Left lung (tissue), 14 donors: ENCODE measurements at places on chromosomes 16 and 17. TPM values are rescaled to one million over a fixed set of nuclear protein-coding genes. Genes with fewer than 3 reads are reported as not detected.

DNA sequence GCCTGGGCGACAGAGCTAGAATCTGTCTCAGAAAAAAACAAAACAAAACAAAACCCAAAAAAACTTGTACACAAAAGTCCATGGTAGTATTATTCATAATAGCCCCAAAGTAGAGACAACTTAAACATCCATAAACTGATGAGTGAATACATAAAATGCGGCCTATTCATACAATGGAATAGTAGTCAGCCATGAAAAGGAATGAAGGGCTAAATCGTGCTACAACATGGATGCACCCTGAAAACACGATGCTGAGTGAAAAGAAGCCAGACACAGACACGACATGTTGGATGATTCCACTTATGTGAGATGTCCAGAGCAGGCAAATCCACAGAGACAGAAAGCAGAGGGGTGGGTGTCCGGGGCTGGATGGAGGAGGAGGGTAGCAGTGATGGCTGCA, 12.3 kb downstream of the KCNG4 start:
- no peak overlapping the region for H3K4me3 ChIP-seq
- no peaks in the 10 kb centered on the region for H3K36me3 ChIP-seq
- H3K27ac ChIP-seq: no peak overlapping the region

- DNase-seq: no peak
- no peak overlapping the region for H3K27ac ChIP-seq
- peaks cover 59% of the 10 kb centered on the region for H3K27me3 ChIP-seq
Observed at GRCh38 chr17:19306160-19307111, 56.1 kb downstream of the B9D1 start.

DNA sequence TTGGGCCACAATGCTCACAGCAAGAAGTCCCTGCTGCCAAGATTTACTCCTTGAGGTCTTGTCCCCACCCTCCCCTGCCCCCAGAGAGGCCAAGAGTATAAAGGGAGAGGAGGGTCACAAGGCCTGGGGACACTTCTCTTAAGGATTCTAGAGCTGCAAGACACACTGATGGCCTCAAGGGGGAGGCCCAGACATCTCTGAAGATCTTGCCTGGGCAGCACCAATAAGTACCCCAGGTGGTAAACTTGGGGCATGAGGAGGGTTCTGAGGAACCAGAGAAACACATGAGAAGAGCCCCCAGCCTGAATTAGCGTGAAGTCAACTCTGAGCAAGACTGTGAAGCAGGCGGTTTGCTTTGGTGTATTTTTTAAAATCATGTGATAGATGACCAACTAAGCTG, 26.8 kb upstream of the MTMR4 start:
- no peaks in the 10 kb centered on the region for H3K4me1 ChIP-seq
- DNase-seq: no peak
- no peaks in the 10 kb centered on the region for H3K27me3 ChIP-seq
- no peak overlapping the region for H3K4me3 ChIP-seq
- H3K36me3 ChIP-seq: no peaks in the 10 kb centered on the region

- H3K4me3 ChIP-seq: no peak overlapping the region
- H3K27ac ChIP-seq: no peak overlapping the region
- no peaks in the 10 kb centered on the region for H3K4me1 ChIP-seq
- DNase-seq: no peak
- H3K27me3 ChIP-seq: no peaks in the 10 kb centered on the region
Observed at GRCh38 chr17:41178843-41179616, 1.0 kb upstream of the KRTAP4-2 start.

- H3K4me1 ChIP-seq: peaks cover 15% of the 10 kb centered on the region
- H3K4me3 ChIP-seq: no peak overlapping the region
- no peaks in the 10 kb centered on the region for H3K27me3 ChIP-seq
- DNase-seq: no peak
Observed at GRCh38 chr16:1708768-1709180, 2.8 kb downstream of the MAPK8IP3 start.

CDRT15 gene
- not detected for total RNA-seq

KRT32 gene
- total RNA-seq: not detected

KRT33B gene
- not detected for total RNA-seq

DNA sequence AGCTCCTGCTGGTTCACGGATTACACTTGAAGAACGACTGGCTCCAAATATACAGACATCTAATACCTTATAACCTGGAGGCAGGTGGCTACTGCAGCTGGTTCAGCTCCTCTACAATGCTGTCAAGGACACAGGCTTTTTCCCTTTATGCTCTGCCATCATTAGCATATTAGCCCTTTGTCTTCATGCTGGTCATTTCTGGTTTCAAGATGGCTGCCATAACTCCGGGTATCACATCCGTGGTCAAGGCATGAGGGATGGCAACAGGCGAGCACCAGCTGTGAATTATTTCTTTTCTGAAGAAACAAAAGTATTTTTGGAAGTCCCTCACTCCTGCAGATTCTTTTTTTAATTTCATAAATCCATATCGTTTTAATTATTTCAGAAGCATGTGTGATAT, 124.3 kb upstream of the MED13 start:
- DNase-seq: no peak
- H3K4me3 ChIP-seq: no peak overlapping the region
- H3K27ac ChIP-seq: no peak overlapping the region
- H3K4me1 ChIP-seq: no peaks in the 10 kb centered on the region

DNA sequence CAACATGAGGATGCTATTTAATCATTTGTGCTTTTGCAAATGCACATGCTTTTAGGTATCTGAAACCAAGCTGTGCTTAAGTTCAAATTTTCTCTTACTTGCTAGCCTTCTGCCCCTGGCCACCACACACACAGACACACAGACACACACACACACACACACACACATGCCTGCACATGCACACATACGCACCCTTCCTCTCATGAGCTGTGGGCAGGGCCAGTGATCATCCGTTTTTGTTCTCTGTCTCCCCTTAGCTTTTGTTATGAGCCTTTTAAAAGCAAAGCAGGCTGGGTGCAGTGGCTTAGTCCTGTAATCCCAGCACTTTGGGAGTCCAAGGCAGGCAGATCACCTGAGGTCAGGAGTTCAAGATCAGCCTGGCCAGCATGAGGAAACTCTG, 34.2 kb downstream of the CD300LF start:
- H3K4me3 ChIP-seq: no peak overlapping the region
- DNase-seq: no peak
- peaks cover 3% of the 10 kb centered on the region for H3K4me1 ChIP-seq

ESRP2 gene
- total RNA-seq: 62.6 TPM

GNAO1 gene
- 1.4 TPM for total RNA-seq

NLE1 gene
- total RNA-seq: 8.7 TPM

PDE6G gene
- total RNA-seq: 1.3 TPM

DNA sequence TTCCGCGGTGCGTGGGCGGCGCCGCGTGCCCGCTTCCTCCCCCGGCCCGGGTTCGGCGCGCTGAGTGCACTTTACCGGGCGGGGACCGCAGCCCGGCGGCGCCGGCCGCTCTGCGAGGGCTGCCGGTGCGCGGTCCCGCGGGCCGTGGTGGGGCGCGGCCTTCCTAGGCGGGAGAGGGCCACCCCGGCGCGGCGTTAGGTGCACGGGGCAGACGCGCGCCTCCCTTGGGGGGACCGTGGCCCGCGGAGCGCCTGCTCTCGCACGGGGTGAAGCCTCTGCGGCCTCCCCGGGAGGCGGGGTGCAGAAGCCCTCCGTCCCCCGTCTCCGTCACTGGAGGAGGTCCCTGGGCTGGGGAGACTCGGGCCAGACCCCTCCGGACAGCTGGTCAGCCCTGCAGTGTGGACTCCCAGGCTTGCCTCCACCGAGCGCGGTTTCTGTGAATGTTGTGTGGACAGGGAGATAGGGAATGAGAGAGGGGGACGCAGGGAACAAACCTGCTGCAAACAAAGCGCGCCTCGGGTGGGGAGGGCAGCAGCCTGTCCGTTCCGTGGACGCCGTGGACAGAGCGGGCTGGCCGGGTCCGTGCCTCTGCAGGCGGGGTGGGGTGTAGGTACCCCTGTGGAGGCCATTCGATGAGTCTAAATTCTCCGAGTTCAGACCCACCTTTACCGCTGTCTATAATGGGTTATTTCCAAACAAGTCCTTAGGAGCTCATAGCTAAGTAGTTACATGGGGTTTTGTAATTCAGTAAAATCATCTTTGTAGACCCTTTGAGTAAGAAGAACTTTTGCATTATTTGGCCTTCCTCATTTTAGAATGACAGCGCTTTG, 721 bp downstream of the TBCD start:
- H3K4me3 ChIP-seq: peak overlapping the region; percentile 97
- H3K36me3 ChIP-seq: no peaks in the 10 kb centered on the region
- no peak for DNase-seq
- peaks cover 7% of the 10 kb centered on the region for H3K27me3 ChIP-seq
- H3K4me1 ChIP-seq: peaks cover 12% of the 10 kb centered on the region

DNA sequence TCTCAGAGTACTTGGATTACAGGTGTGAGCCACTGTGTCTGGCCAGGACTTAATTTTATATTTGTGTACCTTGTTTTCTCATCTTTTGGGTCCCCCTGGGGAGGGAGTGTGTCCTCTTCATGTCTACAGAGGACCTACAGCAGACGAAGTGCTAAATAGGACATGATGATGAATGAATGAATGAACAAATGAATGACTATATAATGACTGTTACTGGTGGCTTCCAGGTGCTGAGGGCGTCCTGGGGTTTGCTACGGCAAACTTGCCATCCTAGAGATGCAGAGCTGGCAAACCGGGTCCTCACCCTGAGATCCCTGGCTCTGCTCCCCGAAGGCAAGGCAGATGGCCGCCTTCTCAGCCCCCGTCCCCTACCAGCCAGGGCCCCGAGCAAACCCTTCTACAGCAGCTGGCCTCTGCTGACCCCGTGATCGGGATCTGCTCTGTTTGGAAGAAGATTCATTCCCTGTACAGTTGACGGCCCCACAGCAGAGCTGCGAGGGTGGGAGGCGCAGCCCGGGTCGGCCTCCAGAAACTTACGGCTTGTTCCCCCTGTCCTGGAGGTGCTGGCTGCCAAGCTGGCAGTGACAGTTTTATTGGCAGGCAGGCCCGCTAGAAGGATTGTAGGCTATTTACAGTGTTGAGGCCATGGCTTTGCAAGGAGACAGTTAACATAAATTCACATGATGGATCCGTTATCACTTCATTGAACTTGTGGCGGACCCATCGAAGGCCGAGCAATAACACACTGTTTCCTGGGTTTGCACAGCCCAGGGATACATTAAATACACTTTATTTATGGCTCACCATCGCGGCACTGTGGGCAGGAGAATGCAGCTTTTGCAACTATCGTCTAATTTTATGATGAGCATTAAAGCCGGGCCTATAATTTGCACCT, 197.7 kb upstream of the GSE1 start:
- H3K4me1 ChIP-seq: no peaks in the 10 kb centered on the region
- H3K36me3 ChIP-seq: no peaks in the 10 kb centered on the region

- no peak overlapping the region for H3K4me3 ChIP-seq
- H3K4me1 ChIP-seq: no peaks in the 10 kb centered on the region
- no peaks in the 10 kb centered on the region for H3K36me3 ChIP-seq
- no peaks in the 10 kb centered on the region for H3K27me3 ChIP-seq
- no peak overlapping the region for H3K27ac ChIP-seq
- DNase-seq: no peak
Observed at GRCh38 chr16:23902748-23903414, 67.1 kb downstream of the PRKCB start.

- no peaks in the 10 kb centered on the region for H3K27me3 ChIP-seq
- H3K27ac ChIP-seq: no peak overlapping the region
- no peaks in the 10 kb centered on the region for H3K36me3 ChIP-seq
- no peaks in the 10 kb centered on the region for H3K4me1 ChIP-seq
- DNase-seq: no peak
Observed at GRCh38 chr17:57338257-57338914, 82.1 kb downstream of the MSI2 start.

CLEC19A gene
- 0.39 TPM for total RNA-seq

- H3K4me1 ChIP-seq: no peaks in the 10 kb centered on the region
- DNase-seq: peak; percentile 77
- no peak overlapping the region for H3K27ac ChIP-seq
- no peaks in the 10 kb centered on the region for H3K36me3 ChIP-seq
- H3K4me3 ChIP-seq: no peak overlapping the region
Observed at GRCh38 chr17:29549177-29549923, 17.5 kb downstream of the ABHD15 start.

GRCh38 chr17:72122765-72123529, 2.1 kb downstream of the SOX9 start:
- DNase-seq: peak; percentile 41
- no peaks in the 10 kb centered on the region for H3K36me3 ChIP-seq
- H3K27me3 ChIP-seq: peaks cover 97% of the 10 kb centered on the region
- no peak overlapping the region for H3K27ac ChIP-seq
- peak overlapping the region; percentile 53 for H3K4me3 ChIP-seq
- H3K4me1 ChIP-seq: peaks cover 4% of the 10 kb centered on the region

NAGS gene
- 7.0 TPM for total RNA-seq

LRRC75A gene
- total RNA-seq: 3.8 TPM

CNGB1 gene
- total RNA-seq: 0.23 TPM

SHISA9 gene
- 0.03 TPM for total RNA-seq

- H3K27me3 ChIP-seq: no peaks in the 10 kb centered on the region
- H3K36me3 ChIP-seq: no peaks in the 10 kb centered on the region
- DNase-seq: no peak
- peak overlapping the region; percentile 56 for H3K4me3 ChIP-seq
Observed at GRCh38 chr16:8673611-8674412, 605 bp upstream of the ABAT start.

GRCh38 chr17:77109764-77110359, 30.9 kb upstream of the SEC14L1 start:
- H3K4me1 ChIP-seq: peaks cover 41% of the 10 kb centered on the region
- DNase-seq: peak; percentile 43
- no peaks in the 10 kb centered on the region for H3K36me3 ChIP-seq
- H3K27me3 ChIP-seq: no peaks in the 10 kb centered on the region

DNA sequence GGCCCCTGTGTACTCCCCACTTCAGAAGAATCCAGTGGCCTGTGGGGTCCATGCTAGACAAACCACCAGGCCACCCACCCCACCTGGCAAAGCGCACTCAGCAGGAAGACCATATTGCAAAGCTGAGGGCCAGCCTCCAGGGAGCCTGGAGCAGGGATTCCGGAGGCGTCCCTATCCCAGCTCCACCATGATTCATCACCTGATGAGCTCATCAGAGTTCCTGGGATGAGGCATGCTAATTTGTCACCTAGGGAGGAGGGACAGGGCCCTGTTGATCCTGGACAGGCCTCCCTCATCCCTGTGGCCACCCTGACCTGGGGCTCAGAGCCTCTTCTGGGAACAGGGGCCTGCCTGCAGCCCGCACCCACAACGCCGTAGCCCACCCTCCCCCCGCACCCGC, 131.6 kb upstream of the PLCG2 start:
- no peaks in the 10 kb centered on the region for H3K27me3 ChIP-seq
- peaks cover 9% of the 10 kb centered on the region for H3K4me1 ChIP-seq
- DNase-seq: no peak
- H3K4me3 ChIP-seq: no peak overlapping the region
- no peaks in the 10 kb centered on the region for H3K36me3 ChIP-seq

GRCh38 chr16:20781697-20782096, 17.9 kb downstream of the ACSM3 start:
- no peak for DNase-seq
- no peak overlapping the region for H3K27ac ChIP-seq
- no peaks in the 10 kb centered on the region for H3K4me1 ChIP-seq
- H3K27me3 ChIP-seq: no peaks in the 10 kb centered on the region
- no peaks in the 10 kb centered on the region for H3K36me3 ChIP-seq

DNA sequence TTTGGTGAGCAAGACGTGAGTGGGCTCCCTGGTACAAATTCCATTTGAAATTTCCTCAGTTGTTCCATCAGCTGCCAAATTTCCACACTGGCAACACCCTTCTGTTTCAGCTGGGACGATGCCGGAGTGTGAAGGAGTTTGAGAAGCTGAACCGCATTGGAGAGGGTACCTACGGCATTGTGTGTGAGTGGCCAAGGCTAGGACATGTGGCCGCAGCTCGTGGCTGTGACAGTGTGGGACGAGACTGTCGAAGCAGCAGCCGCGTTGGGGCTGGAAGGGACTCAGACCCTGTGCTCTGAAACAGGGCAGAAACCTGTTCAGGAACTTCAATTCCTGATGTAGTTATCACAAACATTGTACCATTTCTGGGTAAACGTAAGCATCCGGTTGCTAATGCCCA, 2.7 kb downstream of the CDK10 start:
- no peak overlapping the region for H3K27ac ChIP-seq
- H3K27me3 ChIP-seq: no peaks in the 10 kb centered on the region
- no peak overlapping the region for H3K4me3 ChIP-seq
- peak; percentile 46 for DNase-seq
- H3K4me1 ChIP-seq: peaks cover 13% of the 10 kb centered on the region
